ENCODE measurements at places on chromosomes 1 and 21. TPM values are rescaled to one million over a fixed set of nuclear protein-coding genes. Genes with fewer than 3 reads are reported as not detected.
A peak's percentile ranks its signal among the peaks of the same experiment; 100 is the strongest.

- no peak for DNase-seq
These were observed 136.2 kb upstream of the DUSP10 start for GRCh38 chr1:221878134-221878533.

- DNase-seq, result peak; percentile 17
These were observed 84.9 kb downstream of the KIF14 start for GRCh38 chr1:200535605-200536004.

TMEM82 gene
- not detected for total RNA-seq

- DNase-seq, result no peak
These were observed 49.7 kb upstream of the MACF1 start for GRCh38 chr1:39154553-39155421.

DNA sequence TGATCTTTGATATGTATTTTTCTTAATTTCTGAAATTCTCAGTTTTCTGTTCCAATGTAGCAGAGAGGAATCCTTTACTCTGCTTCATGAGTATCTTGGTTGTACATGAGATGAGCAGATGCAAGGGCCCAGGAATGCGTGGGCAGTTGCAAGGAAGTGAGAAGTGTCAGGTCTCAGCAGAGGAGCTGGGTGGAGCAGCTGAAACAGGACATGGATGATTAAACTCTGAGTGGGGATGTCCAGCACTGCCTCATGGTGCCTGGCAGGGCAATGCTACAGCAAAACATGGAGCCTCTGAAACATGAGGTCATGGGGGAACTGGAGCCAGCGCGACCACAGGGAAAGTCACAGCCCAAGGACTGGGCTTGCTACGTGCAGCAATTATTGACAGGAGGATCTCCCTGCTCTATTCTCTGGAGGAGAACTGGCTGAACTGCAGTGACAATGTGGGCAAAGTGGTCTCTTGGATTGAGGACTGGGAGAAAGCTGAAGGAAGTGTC is 48.4 kb downstream of the COLGALT2 start:
- DNase-seq, result no peak
